Activated naive CD8-positive, alpha-beta T cell treated with anti-CD3 and anti-CD28 coated beads, Interleukin-2, amount 10 ng/mL, durations not matched to agents 7 days and 5 days (primary cell): ENCODE measurements at places on chromosomes 4 and X. TPM values are rescaled to one million over a fixed set of nuclear protein-coding genes. Genes with fewer than 3 reads are reported as not detected.

GRCh38 chr4:89275587-89275986 is 32.0 kb downstream of the GPRIN3 start:
- no peak overlapping the region for H3K4me3 ChIP-seq
- DNase-seq, result no peak
- H3K4me1 ChIP-seq, result peaks cover 17% of the 10 kb centered on the region
- H3K36me3 ChIP-seq, result peaks cover 41% of the 10 kb centered on the region
- H3K27ac ChIP-seq, result no peak overlapping the region

- DNase-seq, result no peak
- no peaks in the 10 kb centered on the region for H3K36me3 ChIP-seq
- no peak overlapping the region for H3K4me3 ChIP-seq
- H3K27ac ChIP-seq, result no peak overlapping the region
Observed at GRCh38 chr4:81807386-81807785, 335.7 kb upstream of the RASGEF1B start.

NAA11 gene
- not detected for total RNA-seq

DNA sequence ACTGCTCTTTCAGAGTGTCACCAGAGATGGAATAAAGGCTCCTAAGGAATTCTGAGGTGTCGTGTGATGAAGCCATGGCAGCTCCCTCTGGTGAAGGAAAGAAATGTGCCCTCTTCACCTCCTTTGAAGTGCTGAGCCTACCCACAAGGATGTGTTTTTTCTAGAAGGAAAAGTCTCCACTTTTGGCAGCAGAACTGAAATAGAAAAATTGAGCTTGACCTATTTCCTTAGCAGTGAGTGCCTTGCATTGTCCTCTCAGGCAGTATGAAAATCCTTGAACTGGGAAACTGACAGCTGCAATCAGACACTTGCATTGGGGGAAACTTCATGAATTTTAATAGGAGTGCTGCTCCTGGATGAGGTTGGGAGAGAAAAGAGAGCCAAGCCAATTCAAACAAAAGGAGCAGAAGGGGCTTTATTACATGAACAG is 95.2 kb downstream of the DCLK2 start:
- no peaks in the 10 kb centered on the region for H3K4me1 ChIP-seq
- H3K27ac ChIP-seq, result no peak overlapping the region
- H3K36me3 ChIP-seq, result no peaks in the 10 kb centered on the region
- DNase-seq, result no peak
- peaks cover 11% of the 10 kb centered on the region for H3K27me3 ChIP-seq

DNA sequence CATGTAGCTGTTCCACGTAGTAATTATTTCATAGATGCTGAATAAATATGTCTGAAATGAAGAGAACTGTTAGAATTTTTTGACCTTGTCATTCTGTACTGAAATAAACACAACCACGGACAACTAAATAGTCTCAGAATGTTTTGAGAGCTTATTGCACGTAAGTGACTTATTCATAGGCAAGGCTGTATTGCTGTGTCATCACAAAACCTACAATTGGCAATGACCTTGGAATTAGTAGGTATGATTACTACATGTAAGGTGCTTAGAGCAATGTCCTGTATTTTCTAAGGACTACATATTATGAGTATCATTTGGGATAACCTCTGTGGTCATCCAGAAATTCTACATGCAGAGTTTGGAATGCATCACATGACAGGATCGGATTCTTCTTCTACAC is 237.2 kb upstream of the PUDP start:
- H3K27ac ChIP-seq, result no peak overlapping the region
- no peak overlapping the region for H3K4me3 ChIP-seq
- no peaks in the 10 kb centered on the region for H3K36me3 ChIP-seq
- H3K4me1 ChIP-seq, result no peaks in the 10 kb centered on the region
- H3K27me3 ChIP-seq, result no peaks in the 10 kb centered on the region

- no peak overlapping the region for H3K27ac ChIP-seq
- DNase-seq, result no peak
- no peaks in the 10 kb centered on the region for H3K4me1 ChIP-seq
- no peaks in the 10 kb centered on the region for H3K36me3 ChIP-seq
- H3K27me3 ChIP-seq, result no peaks in the 10 kb centered on the region
- no peak overlapping the region for H3K4me3 ChIP-seq
Observed at GRCh38 chr4:183130328-183131155, 31.5 kb downstream of the WWC2 start.

DNA sequence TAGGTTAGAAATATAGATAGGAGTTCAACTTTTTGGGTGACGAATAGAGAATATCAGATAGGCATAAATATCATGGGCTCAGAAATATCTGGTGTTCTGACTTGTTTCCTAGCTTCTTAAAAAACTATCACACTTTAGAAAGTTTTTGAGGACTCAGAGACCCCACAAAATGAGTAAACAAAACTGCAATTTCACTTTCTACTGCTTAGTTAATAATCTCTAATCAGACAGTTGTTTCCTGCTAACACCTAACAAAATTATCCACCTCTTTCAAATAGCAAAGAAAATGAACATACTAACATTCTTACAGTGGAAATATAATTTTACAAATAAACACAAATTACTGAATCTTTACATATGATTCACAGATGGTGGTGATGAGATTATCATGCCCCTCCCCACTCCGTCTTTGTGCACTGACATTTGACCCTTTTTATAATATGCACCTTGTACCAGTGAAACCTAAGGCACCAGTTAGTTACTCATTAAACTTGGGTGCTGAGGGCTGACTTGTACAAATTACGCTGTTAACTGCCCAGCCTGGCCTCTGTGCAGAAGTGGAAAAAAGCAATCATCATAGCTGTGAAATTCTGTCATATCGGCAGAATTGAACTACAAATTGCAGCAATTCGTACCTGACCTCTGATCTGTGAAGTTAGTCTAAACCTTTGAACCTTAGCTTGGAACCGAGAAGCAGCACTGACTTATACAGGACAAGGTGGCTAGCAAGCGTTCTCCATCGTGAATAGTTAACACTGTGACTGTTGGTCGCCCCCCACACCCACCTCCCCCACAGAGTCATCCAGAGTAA is 138.7 kb downstream of the CHRNA9 start:
- no peak overlapping the region for H3K27ac ChIP-seq
- DNase-seq, result no peak
- peaks cover 5% of the 10 kb centered on the region for H3K4me1 ChIP-seq
- no peak overlapping the region for H3K4me3 ChIP-seq
- peaks cover 1% of the 10 kb centered on the region for H3K36me3 ChIP-seq

UGT2B11 gene
- not detected for total RNA-seq

ADH6 gene
- not detected for total RNA-seq

GRCh38 chr4:14178421-14178820 is 550.9 kb upstream of the BOD1L1 start:
- H3K4me3 ChIP-seq, result peak overlapping the region; percentile 42
- H3K36me3 ChIP-seq, result peaks cover 5% of the 10 kb centered on the region
- no peaks in the 10 kb centered on the region for H3K27me3 ChIP-seq

ALAS2 gene
- not detected for total RNA-seq

PNMA5 gene
- 0.17 TPM for total RNA-seq

DNA sequence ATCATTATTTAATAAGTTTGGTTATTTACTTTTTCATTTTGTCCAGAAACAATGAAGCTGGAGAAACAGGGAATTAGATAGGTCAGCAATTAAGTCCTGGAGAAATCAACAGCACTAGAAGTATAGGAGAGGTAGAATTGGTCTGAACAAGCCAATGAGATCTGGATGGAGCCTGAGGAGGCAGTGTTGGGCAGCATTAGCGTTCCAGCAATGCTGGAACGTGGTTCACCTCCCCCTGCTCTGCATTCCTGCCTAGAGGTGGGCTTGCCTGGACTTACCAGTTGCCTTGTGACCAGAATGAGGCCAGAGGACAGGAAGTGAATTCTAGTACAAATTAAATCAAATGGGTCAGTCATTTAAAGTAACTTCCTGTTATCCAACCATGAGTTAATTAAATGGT is 4.6 kb downstream of the RASSF6 start:
- no peak overlapping the region for H3K27ac ChIP-seq
- H3K4me1 ChIP-seq, result peaks cover 5% of the 10 kb centered on the region
- H3K4me3 ChIP-seq, result no peak overlapping the region
- H3K27me3 ChIP-seq, result peaks cover 12% of the 10 kb centered on the region
- DNase-seq, result no peak
- no peaks in the 10 kb centered on the region for H3K36me3 ChIP-seq

DNA sequence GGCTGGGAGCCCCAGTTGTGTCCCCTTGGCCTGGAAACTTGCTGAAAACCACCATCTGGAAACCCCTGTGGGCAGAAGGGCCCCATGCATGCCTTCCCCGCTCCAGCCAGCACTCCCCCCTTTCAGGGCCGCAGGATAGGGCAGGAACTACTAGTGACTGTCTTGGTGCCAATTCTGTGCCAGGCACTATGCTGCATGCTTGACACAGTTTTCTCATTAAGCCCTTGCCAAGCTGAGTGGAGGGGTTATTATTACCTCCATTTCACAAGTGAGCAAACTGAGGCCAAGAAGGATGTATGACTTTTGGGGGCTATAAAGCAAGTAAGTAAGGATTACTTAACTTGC is 73.6 kb upstream of the PJA1 start:
- no peak for DNase-seq
- H3K27me3 ChIP-seq, result no peaks in the 10 kb centered on the region
- no peaks in the 10 kb centered on the region for H3K36me3 ChIP-seq
- H3K4me1 ChIP-seq, result no peaks in the 10 kb centered on the region
- no peak overlapping the region for H3K4me3 ChIP-seq

- H3K27me3 ChIP-seq, result no peaks in the 10 kb centered on the region
- H3K4me1 ChIP-seq, result no peaks in the 10 kb centered on the region
- no peaks in the 10 kb centered on the region for H3K36me3 ChIP-seq
Observed at GRCh38 chr4:110411574-110412011, 64.4 kb upstream of the ENPEP start.

FOXO4 gene
- total RNA-seq, result 24.9 TPM

DNA sequence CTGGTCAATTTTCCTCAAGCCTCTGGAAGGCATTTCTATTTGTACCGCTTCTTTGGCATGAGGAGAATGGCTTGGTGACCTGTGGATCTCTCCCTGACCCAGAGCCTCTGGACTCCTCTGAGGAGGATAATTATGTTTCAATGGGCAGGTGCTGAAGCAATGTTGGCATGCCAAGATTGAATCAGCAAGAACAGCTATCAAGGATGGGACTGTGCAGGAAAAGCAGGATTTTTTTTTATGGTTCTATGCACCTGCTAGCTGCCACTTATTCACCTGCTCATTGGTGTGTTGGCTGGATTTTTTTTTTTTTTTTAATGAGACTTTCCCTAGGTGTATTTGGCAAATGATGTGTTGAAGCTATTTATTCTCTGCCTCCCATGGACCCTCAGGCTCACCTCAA is 821.2 kb downstream of the RPA4 start:
- no peak overlapping the region for H3K27ac ChIP-seq
- H3K4me1 ChIP-seq, result no peaks in the 10 kb centered on the region
- no peaks in the 10 kb centered on the region for H3K27me3 ChIP-seq
- DNase-seq, result no peak
- no peaks in the 10 kb centered on the region for H3K36me3 ChIP-seq

- H3K4me1 ChIP-seq, result no peaks in the 10 kb centered on the region
- no peak overlapping the region for H3K4me3 ChIP-seq
- no peak overlapping the region for H3K27ac ChIP-seq
- no peak for DNase-seq
- H3K27me3 ChIP-seq, result no peaks in the 10 kb centered on the region
- no peaks in the 10 kb centered on the region for H3K36me3 ChIP-seq
Observed at GRCh38 chr4:156723951-156724668, 247.5 kb downstream of the PDGFC start.

GRCh38 chrX:111756486-111756885 is 75.5 kb downstream of the ALG13 start:
- H3K4me3 ChIP-seq, result no peak overlapping the region
- peaks cover 47% of the 10 kb centered on the region for H3K36me3 ChIP-seq
- no peak for DNase-seq
- H3K27me3 ChIP-seq, result no peaks in the 10 kb centered on the region
- no peak overlapping the region for H3K27ac ChIP-seq
- peaks cover 5% of the 10 kb centered on the region for H3K4me1 ChIP-seq

DNA sequence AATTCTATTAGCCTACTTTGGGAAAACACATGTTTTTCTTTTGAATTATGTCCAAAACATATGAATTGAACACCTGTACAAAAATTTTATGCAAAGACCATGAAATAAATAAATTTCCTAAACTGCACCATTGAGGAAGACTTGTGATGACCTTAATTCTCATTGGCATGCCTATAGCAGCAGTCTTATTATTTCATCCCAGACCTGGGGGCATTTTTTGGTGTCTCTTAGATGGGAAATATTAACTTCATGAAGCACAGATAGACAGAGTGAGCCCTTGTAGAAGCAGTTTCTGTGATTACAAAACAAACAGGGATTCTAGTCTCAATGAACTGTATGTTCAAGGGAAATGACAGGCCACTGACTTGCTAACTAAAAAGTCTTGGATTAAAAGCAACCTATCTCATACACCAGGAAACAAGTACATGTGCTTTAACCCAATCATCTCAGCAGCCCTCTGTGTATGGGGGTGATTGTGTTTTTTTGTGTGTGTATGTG is 32.0 kb upstream of the HPGD start:
- no peak overlapping the region for H3K4me3 ChIP-seq
- H3K27me3 ChIP-seq, result no peaks in the 10 kb centered on the region
- H3K36me3 ChIP-seq, result no peaks in the 10 kb centered on the region
- DNase-seq, result no peak

DNA sequence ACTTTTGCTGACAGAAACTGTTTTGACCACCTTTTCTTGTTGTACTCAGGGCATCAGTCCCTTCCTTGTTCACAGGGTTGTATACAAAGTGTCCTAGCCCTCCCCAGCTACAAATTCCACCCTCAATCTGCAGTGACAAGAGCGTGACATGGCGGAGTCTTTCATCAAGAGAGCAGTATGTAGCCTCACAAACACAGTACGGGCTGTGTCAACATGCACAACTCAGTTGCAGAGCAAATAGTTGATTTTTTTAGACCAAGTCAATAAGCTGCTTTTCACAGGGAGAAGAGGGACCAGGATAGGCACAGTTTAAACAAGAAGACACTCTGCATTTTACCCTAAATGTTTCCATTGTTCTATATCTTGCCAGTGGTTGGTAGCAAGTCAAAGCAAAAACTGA is 8.6 kb upstream of the HS6ST2 start:
- H3K4me1 ChIP-seq, result no peaks in the 10 kb centered on the region
- no peaks in the 10 kb centered on the region for H3K36me3 ChIP-seq
- H3K4me3 ChIP-seq, result no peak overlapping the region

GRCh38 chr4:155339588-155339987 is 37.2 kb downstream of the MAP9 start:
- H3K27me3 ChIP-seq, result no peaks in the 10 kb centered on the region
- no peak overlapping the region for H3K4me3 ChIP-seq
- no peak for DNase-seq
- no peaks in the 10 kb centered on the region for H3K36me3 ChIP-seq
- H3K4me1 ChIP-seq, result no peaks in the 10 kb centered on the region
- no peak overlapping the region for H3K27ac ChIP-seq

- no peaks in the 10 kb centered on the region for H3K27me3 ChIP-seq
- H3K4me3 ChIP-seq, result no peak overlapping the region
- DNase-seq, result no peak
- H3K36me3 ChIP-seq, result no peaks in the 10 kb centered on the region
- H3K27ac ChIP-seq, result no peak overlapping the region
- no peaks in the 10 kb centered on the region for H3K4me1 ChIP-seq
Observed at GRCh38 chr4:165720411-165721082, 152.5 kb upstream of the TLL1 start.

- H3K36me3 ChIP-seq, result no peaks in the 10 kb centered on the region
- no peaks in the 10 kb centered on the region for H3K4me1 ChIP-seq
- H3K4me3 ChIP-seq, result no peak overlapping the region
- peaks cover 7% of the 10 kb centered on the region for H3K27me3 ChIP-seq
Observed at GRCh38 chr4:114654592-114654991, 56.0 kb downstream of the UGT8 start.
